ENCODE measurements at places on chromosomes 1 and 21. TPM values are rescaled to one million over a fixed set of nuclear protein-coding genes. Genes with fewer than 3 reads are reported as not detected.

DNA sequence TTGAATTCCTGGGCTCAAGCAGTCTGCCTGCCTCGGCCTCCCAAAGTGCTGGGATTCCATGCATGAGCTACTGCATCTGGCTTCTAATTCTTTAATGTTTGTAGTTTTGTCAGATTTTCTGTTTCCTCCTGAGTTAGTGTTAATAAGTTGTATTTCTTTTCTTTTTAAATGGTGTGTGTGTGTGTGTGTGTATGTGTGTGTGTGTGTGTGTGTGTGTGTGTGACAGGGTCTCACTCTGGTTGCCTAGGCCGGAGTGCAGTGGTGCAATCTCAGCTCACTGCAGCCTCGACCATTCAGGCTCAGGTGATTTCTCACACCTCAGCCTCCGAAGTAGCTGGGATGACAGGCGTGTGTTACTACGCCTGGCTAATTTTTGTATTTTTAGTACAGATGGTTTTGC is 50.2 kb downstream of the ADARB1 start:
- DNase-seq: no peak

- no peak for DNase-seq
Measured at GRCh38 chr1:219783605-219784235, 144.6 kb downstream of the SLC30A10 start.

GRCh38 chr1:81237473-81238089 is 563.2 kb upstream of the ADGRL2 start:
- no peak for DNase-seq

- DNase-seq: no peak
Measured at GRCh38 chr1:917466-918091, 6.1 kb upstream of the SAMD11 start.

The DCDC2B gene
- not detected for total RNA-seq

The CCDC28B gene
- total RNA-seq: 17.7 TPM

The MAP1LC3C gene
- total RNA-seq: not detected
